ENCODE measurements at places on chromosomes 3 and 15. TPM values are rescaled to one million over a fixed set of nuclear protein-coding genes. Genes with fewer than 3 reads are reported as not detected.
A peak's percentile ranks its signal among the peaks of the same experiment; 100 is the strongest.

TUSC2 gene
- 22.2 TPM for total RNA-seq

TMEM266 gene
- total RNA-seq = not detected

SLC41A3 gene
- 54.8 TPM for total RNA-seq

DNA sequence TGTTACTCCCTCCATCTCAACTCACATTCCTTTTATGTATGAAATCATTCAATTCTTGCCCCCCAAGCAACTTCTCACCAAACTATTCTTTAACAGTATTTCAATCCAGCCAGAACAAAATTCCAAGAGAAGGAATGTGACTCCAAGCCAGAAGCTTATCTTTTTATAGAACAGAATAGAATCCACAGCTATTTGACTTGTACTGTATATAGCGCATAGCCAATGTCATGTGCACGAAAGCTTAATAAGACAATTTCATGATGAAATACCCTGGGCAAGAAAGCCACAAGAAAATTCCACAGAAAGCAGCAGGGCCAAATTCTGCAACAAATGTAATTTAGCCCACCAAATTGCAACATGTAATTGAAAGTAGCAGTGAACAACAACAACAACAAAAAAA is 127.6 kb upstream of the UBE2E2 start:
- H3K27ac ChIP-seq = no peak overlapping the region
- H3K36me3 ChIP-seq = no peaks in the 10 kb centered on the region
- no peak overlapping the region for H3K4me3 ChIP-seq
- no peak for DNase-seq

DNA sequence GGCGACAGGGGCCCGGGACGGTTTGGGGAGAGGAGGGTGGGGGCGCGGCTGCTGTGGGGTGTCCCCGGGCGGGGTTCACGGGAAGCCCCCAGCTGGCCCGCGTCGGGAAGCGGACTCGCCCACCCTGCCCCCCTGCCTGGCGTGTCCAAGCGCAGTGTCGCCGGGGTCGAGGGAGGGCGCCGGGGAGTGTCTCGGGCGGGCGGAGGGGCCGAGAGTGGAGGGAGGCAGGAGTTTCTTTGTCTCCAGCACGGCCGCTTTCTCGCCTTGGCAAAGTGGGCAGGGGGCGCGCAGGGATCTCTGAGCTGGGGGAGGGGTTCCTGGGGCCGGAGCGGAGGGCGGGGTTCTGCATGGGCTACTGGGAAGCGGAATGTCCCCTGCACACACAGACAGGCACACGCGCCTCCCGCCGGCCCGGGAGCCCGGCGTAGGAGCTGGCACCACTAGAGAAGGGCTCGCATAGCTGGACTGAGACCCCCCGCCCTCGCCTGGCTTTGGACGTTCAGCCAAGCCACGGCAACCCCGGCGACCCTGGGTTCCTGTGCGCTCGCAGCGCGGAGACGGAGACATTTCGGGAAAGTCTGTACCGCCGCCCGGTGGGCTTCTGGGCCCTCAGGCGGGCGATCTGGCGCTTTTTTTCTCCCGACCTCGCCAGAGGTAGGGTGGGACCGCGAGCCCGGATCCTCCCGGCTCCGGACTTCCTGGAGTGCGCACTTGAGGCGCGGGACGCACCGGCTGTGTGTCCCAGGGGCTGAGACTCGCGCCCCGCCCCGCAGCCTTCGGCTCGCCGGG is 822 bp downstream of the ST8SIA2 start:
- DNase-seq = no peak
- no peaks in the 10 kb centered on the region for H3K36me3 ChIP-seq
- no peak overlapping the region for H3K27ac ChIP-seq
- no peaks in the 10 kb centered on the region for H3K27me3 ChIP-seq
- H3K4me1 ChIP-seq = no peaks in the 10 kb centered on the region
- no peak overlapping the region for H3K4me3 ChIP-seq

DNA sequence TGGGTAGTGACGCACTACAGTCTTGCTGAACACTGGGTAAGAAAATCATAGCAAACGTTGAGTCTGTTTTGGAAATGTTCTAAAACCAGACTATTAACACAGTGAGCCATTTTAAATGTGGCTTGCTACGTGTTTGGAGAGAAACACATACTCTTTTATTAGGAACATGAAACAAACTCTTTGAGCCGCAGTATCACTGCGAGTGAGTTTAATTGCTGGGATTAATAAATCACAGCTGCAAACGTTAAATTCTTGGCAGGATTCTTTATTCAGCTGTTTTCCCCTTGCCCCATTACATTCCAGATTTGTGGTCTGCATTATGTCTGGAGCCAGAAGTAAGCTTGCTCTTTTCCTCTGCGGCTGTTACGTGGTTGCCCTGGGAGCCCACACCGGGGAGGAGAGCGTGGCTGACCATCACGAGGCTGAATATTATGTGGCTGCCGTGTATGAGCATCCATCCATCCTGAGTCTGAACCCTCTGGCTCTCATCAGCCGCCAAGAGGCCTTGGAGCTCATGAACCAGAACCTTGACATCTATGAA is 33.6 kb downstream of the BTD start:
- no peaks in the 10 kb centered on the region for H3K36me3 ChIP-seq
- DNase-seq = no peak
- no peak overlapping the region for H3K4me3 ChIP-seq
- H3K4me1 ChIP-seq = peaks cover 26% of the 10 kb centered on the region

GRCh38 chr3:195104340-195104739 is 166.6 kb downstream of the XXYLT1 start:
- DNase-seq = no peak
- H3K4me1 ChIP-seq = peaks cover 19% of the 10 kb centered on the region
- no peak overlapping the region for H3K4me3 ChIP-seq

DNA sequence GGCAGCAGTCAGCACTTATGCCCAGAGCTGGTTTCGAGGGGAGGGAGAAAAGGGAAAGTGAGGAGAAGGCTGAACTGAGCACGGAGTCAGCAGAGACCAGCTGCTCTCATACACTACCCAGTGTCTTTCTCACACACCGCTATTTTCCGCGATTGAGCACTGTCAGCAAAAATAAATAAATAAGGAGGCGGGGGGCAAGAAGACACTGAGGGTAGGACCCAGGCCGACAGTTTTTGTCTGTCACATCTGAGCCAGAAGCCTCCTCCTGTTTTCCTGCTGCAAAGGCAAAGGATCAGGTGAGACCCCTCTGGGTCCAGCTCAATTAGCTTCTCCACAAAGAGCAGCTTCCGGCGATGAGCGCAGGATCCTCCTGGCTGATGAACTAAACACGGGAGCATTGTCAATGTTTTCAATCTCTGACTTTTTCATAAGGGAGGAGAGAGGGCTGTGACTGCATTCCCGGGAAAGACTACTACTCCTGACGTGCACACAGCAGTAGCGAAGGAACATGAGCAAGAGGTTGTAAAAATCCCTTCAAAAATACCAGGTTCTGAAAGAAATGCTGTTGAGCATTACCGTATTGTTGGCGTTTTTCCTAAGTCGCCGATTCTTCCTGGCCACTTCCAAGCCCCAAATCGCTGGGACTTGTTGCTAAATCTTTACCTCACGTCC is 1.3 kb downstream of the FRMD5 start:
- peaks cover 47% of the 10 kb centered on the region for H3K27me3 ChIP-seq
- H3K4me1 ChIP-seq = no peaks in the 10 kb centered on the region
- peak overlapping the region; percentile 63 for H3K4me3 ChIP-seq

DNA sequence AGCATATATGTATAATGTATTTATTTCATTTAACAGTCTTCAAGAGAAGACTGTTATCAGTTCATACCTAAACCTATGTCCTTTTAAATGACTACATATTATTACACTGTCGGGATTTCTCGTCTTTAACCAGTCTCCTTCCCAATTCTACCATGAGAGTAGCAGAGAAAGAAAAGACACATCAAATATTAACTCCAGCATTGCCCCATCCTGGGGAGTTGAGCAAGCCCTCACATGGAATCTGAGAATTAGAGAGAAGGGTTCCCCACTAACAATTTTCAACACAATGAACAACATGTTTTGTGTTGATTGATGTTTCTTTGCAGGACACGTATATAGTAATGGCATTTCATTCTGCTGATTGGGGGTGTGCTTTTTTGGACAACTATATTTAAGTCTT is 257.4 kb downstream of the ADAMTSL3 start:
- H3K4me1 ChIP-seq = no peaks in the 10 kb centered on the region
- H3K36me3 ChIP-seq = no peaks in the 10 kb centered on the region
- DNase-seq = no peak
- no peak overlapping the region for H3K4me3 ChIP-seq
- H3K27me3 ChIP-seq = no peaks in the 10 kb centered on the region

GRCh38 chr3:52221563-52222318 is 3.7 kb downstream of the TLR9 start:
- no peaks in the 10 kb centered on the region for H3K27me3 ChIP-seq
- no peak overlapping the region for H3K4me3 ChIP-seq
- no peaks in the 10 kb centered on the region for H3K4me1 ChIP-seq
- no peak for DNase-seq
- no peaks in the 10 kb centered on the region for H3K36me3 ChIP-seq

- H3K27me3 ChIP-seq = no peaks in the 10 kb centered on the region
- DNase-seq = no peak
- H3K36me3 ChIP-seq = no peaks in the 10 kb centered on the region
- H3K4me1 ChIP-seq = no peaks in the 10 kb centered on the region
- H3K4me3 ChIP-seq = no peak overlapping the region
- no peak overlapping the region for H3K27ac ChIP-seq
These were observed 33.5 kb upstream of the ZNF639 start for GRCh38 chr3:179289295-179289694.

GRCh38 chr3:100368441-100368840 is 32.4 kb downstream of the TOMM70 start:
- H3K4me1 ChIP-seq = no peaks in the 10 kb centered on the region
- no peak overlapping the region for H3K27ac ChIP-seq
- H3K4me3 ChIP-seq = no peak overlapping the region
- DNase-seq = no peak

Data from tibial nerve (tissue), 4 donors.